Renal pelvis (tissue), 12 donors: ENCODE measurements at places on chromosomes 11 and 22.
A peak's percentile ranks its signal among the peaks of the same experiment; 100 is the strongest.

GRCh38 chr11:120917559-120918239 lies 106.2 kb upstream of the TBCEL start:
- DNase-seq = no peak

DNA sequence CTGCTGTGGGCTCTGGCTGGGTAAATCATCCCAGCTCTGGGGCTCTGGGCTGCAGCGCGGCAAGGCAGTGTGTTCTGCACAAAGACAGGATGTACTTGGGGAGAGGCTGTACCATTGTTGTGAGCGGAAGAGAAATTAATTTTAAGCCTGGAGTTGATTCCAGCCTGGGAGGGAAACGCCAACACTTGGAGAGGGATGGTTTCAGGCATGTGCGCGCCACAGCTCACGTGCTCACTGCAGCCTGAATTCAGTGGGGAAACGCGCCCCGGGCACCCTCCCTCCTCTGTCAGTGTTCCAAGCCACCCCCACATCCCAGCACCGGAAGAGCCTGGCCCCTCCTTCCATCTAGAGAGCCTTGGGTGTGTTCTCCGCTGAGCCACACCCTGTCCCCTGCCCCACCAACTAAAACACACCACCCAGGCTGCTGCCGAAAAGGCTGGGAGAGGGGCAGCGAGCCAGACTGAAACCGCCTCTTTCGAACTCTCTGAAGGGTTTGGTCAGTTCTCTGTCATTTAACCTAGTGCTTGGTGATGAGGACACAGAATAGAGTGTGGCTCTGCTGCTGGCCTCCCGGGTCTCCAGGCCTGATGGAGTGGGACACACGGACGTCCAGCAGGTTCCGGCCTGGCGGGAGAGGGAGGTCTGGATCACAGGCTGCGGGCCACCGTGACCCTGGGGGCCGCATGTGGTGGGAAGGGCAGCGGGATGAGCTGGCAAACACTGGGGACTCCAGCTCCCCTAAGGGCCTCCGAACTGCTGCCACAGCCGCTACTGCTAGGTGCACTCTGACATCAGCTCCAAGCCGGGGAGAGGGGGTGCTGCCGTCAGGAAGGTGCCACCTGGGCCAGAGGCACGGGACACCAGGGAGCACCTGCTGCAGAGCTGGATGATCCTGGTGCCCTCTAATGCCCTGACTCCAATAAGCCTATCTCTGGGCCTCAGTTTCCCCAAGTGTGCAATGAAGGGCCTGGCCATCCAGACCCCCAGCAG lies 230.8 kb downstream of the CTTN start:
- no peak for DNase-seq

- DNase-seq = no peak
These were observed 75.8 kb downstream of the BUD13 start for GRCh38 chr11:116697011-116697410.

DNA sequence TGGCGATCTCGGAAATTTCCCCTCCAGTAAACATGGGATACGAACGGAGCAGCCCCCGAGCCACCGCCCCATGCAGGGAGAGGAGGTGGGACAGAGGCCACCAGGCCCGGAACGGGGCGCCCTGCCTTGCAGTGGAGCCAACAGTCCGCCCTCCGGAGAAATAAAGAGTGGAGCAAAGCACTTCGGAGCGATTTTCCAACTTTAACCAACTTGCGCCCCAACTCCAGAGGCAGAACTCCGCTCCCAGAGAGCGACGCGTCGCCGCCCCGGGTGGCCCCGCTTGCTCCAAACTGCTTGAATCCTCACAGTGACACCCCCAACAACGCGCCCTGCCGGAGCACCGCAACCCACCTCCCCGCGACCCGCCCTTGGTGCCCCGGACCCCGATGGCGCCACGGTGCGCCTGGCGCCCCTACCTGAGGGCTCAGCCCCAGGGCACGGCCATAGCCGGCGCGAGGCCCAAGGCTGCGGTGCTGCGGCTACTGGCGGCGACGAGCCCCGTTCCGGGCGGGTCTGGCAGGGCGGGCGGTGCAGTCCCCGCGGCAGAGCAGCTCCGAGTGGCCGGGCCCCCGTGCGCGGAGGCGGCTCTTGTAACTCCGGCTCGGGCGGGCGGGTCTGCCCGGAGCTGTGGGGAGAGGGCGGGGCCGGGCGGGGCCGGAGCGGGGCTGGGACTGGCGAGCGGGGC lies at the start of gene AHNAK:
AHNAK (minus strand) TSS at position 563 of the 685 bp plus-strand sequence. CDS start 10,708 bp downstream, outside the sequence.
- peak; percentile 72 for DNase-seq

- no peak for DNase-seq
These were observed 43.7 kb downstream of the MOB2 start for GRCh38 chr11:1442807-1443366.

DNA sequence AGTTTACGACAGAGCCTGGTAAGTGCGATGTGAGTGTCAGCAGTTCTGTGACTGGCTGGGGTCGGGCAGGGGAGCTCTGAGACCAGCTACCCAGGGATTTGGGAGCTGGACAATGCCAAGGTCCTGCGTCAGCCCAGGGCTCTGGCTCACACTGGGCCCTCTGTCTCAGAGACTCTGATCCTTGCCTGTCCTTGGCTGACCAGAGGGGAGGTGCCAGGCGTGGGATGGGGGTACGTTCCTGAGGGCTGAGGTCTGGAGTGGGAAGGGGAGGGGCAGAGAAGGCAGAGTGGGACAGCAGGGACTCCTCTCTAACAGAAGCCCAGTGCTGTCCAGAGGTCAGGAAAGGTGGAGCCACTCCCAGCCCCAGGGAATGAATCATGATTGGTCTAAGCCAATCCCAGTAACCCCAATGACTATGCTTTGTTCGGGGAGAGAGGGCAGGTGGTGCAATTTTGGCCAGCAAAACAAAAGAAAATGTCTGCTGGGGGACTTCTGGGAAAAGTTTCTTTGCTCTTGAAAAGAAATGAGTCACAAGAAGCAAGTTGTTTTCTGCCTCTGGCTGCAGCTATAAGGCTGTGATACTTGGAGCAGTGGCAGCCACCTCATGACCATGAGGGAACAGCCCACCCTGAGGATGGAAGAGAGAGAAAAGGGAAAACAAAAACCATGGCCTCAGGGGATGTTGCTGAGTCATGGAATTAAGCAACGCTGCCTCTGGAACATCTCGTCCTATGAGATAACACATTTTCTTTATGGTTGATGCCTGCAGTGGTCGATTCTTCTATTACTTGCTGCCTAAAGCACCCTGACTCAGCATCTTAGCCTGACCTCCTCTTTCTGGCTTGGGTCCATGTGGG lies 108.3 kb downstream of the CHST1 start:
- no peak for DNase-seq

- no peak for DNase-seq
These were observed 47.6 kb upstream of the NAV2 start for GRCh38 chr11:19664886-19665548.

DNA sequence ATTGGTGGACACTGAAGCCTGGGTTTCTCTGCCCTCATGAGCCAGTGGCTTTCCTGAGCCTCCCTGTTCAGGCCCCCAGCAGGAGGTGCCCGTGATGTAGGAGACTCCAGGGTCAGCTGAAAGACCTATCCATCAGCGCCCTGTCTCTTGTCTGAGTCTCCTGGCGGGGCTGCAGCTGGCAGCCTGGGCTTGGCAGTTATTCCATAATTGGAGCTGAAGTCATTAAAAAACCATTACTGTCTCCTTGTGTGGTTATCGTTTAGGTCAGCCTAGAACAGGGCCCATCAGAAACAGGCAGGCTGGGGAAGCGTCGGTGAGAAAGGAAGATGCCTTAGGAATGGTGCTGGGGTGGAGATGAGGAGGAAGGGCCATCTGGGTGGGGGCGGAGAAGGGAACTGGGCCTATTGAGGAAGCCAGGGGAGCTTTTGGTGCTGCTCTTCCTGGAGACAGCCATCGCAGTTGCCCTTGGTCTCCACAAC lies 5.0 kb downstream of the TUB start:
- no peak for DNase-seq

GRCh38 chr11:45502226-45502545 lies 163.2 kb downstream of the CHST1 start:
- DNase-seq = no peak

DNA sequence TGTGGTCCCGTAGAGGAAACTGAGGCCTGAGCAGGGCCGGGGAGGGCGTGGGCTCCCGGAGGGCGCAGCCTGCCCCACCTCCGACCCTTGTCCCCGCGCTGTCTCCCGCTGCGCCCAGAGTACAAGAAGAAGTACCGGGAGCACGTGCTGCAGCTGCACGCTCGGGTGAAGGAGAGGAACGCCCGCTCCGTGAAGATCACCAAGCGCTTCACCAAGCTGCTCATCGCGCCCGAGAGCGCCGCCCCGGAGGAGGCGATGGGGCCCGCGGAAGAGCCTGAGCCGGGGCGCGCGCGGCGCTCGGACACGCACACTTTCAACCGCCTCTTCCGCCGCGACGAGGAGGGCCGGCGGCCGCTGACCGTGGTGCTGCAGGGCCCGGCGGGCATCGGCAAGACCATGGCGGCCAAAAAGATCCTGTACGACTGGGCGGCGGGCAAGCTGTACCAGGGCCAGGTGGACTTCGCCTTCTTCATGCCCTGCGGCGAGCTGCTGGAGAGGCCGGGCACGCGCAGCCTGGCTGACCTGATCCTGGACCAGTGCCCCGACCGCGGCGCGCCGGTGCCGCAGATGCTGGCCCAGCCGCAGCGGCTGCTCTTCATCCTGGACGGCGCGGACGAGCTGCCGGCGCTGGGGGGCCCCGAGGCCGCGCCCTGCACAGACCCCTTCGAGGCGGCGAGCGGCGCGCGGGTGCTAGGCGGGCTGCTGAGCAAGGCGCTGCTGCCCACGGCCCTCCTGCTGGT lies 1.9 kb downstream of the NLRP6 start:
- DNase-seq = no peak

DNA sequence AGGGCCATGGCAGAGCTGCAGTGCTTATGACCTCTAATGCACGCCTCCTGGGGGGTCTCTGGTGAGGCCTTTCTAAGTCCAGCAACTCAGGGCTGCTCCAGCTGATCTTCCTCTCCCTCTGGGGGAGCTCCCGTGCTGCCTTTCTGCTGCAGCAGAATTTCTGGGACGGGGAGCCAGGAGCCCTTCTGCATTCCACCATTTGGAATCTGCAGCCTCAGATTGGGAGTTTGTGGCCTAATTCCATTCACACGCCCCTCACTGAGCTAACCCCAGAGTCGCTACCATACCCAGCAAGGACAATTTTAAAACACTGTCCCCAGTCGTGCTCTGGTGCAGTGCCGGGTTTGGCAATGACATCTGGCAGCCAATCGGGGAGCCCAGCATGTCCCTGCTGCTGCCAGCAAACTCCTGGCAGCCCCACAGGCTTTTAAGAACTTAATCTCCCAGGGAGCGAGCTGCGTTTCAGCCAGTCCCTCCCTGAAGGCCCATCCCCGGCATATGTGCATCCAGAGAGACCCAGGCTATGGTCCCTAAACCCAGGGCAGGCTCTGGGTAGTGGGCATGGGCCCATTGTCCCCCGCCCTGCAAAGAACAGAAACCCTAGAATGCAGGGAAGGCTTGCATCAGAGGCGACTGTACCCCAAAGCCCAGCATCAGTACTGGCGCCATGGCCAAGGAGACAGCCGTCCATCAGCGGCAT lies 4.7 kb downstream of the SHANK2 start:
- DNase-seq = no peak

DNA sequence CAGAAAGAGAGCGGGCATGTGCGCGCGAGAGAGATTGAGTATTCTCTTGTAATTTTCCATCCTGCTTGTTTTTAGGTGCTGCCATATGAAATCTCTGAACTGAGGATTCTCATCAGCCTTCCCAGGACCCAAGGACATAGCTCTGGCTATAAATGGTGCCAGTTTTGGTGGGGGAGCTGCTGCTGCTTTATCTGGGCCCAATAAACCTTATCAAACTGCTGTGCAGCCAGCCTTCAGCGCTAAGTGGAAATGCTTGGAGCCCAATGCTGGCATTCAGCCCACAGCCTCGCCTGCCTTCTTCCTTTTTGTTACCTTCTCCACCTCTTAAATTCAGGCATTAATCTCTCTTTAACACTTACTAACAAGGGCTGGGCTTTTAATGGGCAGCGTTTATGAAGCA lies 2.4 kb upstream of the ZBTB16 start:
- no peak for DNase-seq

- no peak for DNase-seq
These were observed 107.6 kb downstream of the ABTB2 start for GRCh38 chr11:34250211-34250610.

GRCh38 chr22:28808716-28809355 lies 8.5 kb upstream of the XBP1 start:
- no peak for DNase-seq

DNA sequence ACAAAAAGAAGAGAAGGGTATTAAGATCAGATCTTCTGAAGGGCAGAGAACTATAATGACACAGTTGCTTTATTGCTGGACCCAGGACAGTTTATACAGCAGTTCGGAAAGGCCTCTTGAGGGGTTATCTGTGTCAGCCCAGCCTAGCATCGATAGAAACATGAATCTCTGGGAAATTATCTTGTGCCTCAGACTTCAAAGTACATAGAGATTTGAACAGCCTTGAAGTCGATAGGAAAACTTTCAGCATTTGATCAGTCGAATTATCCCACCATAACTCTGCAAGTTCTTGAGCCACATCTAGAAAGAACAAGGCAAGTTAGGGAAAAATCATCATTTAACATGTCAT lies 2.5 kb upstream of the LMO2 start:
- DNase-seq = no peak
